ENCODE measurements at places on chromosomes 4 and X. TPM values are rescaled to one million over a fixed set of nuclear protein-coding genes. Genes with fewer than 3 reads are reported as not detected.
A peak's percentile ranks its signal among the peaks of the same experiment; 100 is the strongest.

The AP1AR gene
- 9.6 TPM for total RNA-seq

The ADH1C gene
- 2.6 TPM for total RNA-seq

GRCh38 chr4:40915318-40916217 lies 165.8 kb downstream of the NSUN7 start:
- peaks cover 10% of the 10 kb centered on the region for H3K36me3 ChIP-seq
- H3K4me1 ChIP-seq, result peaks cover 34% of the 10 kb centered on the region
- no peak for DNase-seq
- H3K4me3 ChIP-seq, result no peak overlapping the region
- no peaks in the 10 kb centered on the region for H3K27me3 ChIP-seq
- peak overlapping the region; percentile 2 for H3K27ac ChIP-seq

GRCh38 chr4:153131596-153131995 lies 72.6 kb upstream of the TRIM2 start:
- H3K4me1 ChIP-seq, result peaks cover 4% of the 10 kb centered on the region
- H3K27me3 ChIP-seq, result peaks cover 3% of the 10 kb centered on the region
- H3K36me3 ChIP-seq, result no peaks in the 10 kb centered on the region
- H3K4me3 ChIP-seq, result no peak overlapping the region
- DNase-seq, result no peak
- no peak overlapping the region for H3K27ac ChIP-seq

DNA sequence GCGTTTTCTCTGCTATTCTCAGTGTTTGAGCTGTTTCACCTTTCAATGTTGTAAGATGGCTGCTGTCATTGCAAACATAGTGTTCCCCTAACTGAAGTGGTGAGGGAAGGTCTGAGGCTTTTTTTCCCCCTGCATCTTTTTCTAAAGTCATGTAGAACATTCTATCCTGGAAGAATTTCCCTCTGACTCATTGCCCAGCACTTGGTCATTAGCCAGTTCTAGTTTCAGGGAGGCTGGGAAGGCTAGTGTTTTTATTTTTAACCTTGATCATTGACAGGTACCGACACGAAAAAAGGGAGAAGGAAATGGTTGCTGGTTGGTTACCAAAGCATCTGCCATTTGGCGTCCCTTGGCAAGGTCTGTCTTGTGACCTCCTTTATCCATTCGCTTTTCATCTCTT lies 6.6 kb downstream of the LANCL3 start:
- H3K4me3 ChIP-seq, result no peak overlapping the region
- no peak overlapping the region for H3K27ac ChIP-seq
- H3K4me1 ChIP-seq, result no peaks in the 10 kb centered on the region
- no peaks in the 10 kb centered on the region for H3K36me3 ChIP-seq
- no peak for DNase-seq

GRCh38 chrX:140608111-140608510 lies 101.4 kb upstream of the LINC00632 start:
- H3K27ac ChIP-seq, result no peak overlapping the region
- DNase-seq, result no peak
- no peak overlapping the region for H3K4me3 ChIP-seq
- H3K4me1 ChIP-seq, result no peaks in the 10 kb centered on the region

Data from left ventricle myocardium inferior (tissue), 1 donor.